ENCODE measurements at places on chromosomes 2 and 18.

GRCh38 chr2:48572816-48573215 is 42.9 kb downstream of the STON1 start:
- DNase-seq: no peak

- no peak for DNase-seq
Observed at GRCh38 chr2:203993011-203993410, 56.4 kb downstream of the ICOS start.

DNA sequence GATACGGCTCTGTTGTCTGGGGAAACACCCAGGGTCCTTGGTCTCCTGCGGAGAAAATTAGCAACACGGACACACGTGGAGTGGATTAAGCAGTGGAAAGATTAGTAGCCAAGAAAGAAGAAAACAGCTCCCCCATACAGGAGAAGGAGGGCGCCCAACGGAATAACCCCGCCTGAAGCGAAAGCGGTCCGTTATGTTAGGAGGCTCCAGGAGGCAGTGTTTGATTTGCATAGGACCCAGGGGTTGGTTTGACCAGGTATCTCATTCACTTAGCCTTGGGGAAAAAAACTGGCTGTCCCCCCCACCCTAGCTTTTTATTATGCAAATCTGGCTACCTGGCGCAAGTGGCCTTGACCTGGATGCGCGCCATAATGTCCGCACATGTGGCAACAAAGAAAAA is 170.1 kb upstream of the KYNU start:
- no peak for DNase-seq

DNA sequence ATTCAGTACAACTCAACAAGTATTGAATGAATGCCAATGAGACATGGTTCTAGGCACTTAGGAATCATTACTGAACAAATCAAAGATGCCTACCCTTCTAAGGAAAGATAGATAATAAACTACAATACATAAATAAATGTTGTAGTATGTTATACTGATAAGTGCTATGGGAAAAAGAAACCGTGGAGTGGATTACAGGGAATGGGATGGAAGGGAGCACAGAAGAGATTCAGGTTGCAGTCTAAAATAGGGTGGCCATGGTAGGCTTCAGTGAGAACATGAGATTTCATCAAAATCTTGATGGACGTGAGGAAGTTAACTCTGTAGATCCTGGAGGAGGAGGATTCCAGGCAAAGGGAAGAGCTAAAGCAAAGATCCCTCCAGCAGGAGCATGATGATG is 17.9 kb upstream of the CREB1 start:
- DNase-seq: no peak

GRCh38 chr18:32208023-32208422 is 18.2 kb downstream of the MEP1B start:
- DNase-seq: no peak

GRCh38 chr2:69253112-69253511 is 133.9 kb downstream of the GFPT1 start:
- no peak for DNase-seq

DNA sequence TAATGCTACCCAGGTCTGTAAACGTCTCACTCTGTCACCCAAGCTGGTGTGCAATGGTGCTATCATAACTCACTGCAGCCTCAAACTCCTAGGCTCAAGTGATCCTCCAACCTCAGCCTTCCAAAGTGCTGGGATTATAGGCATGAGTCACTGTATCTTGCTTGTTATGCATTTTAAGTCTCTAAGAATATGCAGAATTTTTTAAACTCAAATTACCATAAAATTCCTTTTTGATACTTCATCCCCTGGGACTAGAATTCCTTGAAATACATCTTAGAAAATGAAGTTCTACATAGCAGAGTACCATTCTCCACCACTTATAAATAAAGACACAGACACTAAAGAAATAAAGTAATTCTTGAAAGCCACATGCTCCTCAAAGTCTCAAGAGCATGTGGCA is 30.2 kb upstream of the LRATD1 start:
- DNase-seq: no peak
